Stimulated activated CD8-positive, alpha-beta memory T cell treated with anti-CD3 and anti-CD28 coated beads, Interleukin-15, amount 100 ng/mL, for 48 hours (primary cell): ENCODE measurements at places on chromosomes 5 and 9.

- DNase-seq, result no peak
Observed at GRCh38 chr9:3329361-3329760, 196.4 kb downstream of the RFX3 start.

DNA sequence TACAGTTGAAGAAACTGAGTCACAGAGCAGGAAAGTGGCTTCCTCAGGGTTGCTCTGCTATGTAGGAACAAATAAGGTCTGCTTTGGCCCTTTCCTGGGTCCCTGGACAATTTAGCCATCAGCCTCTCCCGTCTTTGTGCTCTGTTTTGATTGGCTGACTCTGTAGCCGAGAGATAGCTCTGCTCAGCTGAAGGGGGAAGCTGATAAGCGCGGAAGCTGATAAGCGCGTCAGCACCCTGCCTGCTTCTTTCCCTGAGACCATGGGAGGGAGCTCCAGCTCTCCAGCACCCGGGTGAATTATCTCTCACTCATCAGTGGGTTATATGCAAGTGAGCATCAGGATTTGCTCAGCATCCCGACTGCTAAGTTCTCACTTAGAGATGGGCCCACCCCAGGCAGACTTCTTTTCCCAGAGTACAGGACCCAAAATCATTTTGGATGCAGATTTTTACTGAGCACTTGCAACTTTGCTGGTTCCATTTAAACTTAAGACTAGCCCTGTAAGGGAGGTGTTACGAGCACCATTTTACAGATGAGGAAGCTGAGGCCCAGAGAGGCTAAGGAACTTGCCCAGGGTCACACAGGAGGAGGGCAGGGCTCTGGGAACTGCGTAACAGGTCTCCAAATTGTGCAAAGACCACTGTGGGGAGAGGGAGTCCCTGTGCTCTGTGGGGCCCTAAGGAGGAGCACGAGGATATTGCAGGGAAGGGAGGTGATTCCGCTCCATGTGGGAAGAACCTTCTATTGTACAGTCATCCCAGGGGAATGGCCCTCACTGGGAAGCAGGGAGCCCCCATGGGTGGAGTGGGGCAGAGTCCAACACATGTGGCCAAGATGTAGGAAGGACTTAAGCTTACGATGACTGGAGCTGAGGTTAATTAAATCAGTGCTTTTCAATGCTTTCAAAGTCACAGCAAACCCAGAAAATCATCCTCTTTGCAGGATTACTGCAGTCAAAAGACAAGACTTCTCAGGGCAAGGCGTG lies 83.7 kb upstream of the ORM1 start:
- DNase-seq, result no peak

DNA sequence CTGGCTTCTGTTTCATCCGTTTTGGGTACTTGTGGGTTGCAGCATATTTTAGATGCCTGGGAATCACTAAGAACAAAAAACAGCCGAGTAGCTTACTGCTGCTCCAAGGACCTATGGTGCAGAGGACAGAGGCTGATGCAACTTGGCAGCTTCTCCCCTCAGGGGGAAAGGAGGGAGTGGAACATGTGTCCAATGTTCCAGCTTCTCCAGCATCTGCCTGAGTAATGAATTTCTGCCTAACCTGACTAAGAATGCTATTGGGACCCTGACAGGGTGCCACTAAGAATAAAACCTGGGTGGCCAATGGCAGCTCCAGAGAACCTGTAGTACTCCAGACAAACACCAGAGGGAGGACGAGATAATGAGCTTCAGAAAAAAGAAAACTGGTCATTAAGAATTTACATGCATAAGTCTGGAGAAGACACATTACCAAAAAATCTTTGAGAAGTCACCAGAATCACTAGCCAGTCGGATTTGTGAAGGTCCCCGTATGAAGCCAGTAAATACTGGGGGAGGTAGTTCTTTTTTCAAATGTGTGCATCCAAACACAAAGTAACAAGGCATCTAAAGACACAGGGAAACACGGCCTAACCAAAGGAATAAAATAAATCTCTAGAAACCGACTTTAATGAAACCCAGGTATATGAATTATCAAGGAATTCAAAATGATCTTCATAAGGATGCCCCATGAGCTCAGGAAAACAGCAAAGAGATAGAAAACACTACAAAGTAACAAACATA lies 293.5 kb downstream of the HINT1 start:
- no peak for DNase-seq

DNA sequence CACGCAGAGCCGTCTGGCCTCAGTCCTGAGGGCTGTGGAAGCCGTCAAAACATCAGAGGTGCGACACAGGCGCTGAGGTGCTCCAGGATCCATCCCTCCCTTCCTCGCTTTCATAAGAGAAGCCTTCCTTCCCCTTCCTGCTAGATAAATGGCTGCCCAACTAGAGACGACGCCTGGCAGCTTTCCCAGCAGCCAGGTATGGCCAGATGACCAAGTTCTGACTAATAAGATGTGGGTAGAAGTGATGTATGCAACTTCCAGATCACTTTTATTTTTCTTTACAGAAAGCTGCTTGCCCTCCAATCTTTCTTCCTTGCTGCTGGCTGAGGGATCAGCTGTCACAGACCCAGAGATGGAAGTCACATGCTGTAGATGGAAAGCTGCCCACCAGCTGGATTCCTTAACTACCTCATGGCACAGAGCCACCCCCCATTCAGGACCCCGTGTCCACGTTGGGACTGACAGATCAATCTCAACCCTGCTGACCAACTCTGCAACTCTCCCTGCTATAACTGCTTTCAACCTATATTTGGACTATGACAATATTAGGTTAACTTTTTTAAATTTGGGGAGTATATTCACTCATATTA lies 8.8 kb downstream of the MAPK9 start:
- DNase-seq, result no peak

DNA sequence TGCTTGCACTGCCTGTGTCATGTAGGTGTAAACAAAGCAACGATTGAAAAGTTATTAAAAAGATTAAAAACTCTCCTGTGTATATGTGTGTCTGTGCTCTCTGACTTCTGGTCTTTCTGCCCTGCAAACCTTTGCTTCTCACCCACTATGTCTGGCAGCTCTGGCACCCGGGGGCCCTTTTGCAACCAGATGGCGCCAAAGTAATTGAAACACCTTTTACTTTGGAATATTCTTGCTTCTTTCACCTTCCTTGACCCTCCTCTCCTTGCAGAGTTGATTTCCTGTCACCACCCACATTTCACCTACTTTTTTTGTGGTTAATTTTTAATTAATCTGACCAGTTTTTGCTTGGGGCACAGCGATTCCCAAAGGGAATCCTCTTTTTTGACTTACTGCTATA lies 275.5 kb downstream of the ARHGEF28 start:
- no peak for DNase-seq

- no peak for DNase-seq
Observed at GRCh38 chr5:150765799-150766169, 7.0 kb upstream of the DCTN4 start.

DNA sequence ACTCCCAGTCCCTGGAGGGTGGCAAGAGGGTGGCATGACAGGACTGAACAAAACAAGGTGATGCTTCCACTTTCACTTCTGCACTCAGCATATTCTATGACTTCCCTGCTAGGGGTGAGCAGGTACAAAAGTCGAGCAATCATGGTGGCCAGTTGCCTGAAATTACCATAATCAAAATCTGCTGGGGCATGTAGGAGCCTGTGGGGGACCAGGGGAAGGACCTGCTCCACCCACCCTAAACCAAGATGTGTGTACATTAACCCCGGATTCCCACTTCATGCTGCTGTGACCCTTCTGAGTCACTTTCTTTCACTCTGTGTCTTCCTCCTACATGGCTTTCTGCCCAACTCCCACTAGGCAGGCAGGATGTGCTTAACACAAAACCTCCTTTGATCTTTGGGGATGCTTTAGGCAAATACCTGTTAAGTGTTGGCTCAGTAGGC lies 73.3 kb upstream of the PHF24 start:
- DNase-seq, result peak; percentile 16
